ENCODE measurements at places on chromosomes 4 and X. TPM values are rescaled to one million over a fixed set of nuclear protein-coding genes. Genes with fewer than 3 reads are reported as not detected.

DNA sequence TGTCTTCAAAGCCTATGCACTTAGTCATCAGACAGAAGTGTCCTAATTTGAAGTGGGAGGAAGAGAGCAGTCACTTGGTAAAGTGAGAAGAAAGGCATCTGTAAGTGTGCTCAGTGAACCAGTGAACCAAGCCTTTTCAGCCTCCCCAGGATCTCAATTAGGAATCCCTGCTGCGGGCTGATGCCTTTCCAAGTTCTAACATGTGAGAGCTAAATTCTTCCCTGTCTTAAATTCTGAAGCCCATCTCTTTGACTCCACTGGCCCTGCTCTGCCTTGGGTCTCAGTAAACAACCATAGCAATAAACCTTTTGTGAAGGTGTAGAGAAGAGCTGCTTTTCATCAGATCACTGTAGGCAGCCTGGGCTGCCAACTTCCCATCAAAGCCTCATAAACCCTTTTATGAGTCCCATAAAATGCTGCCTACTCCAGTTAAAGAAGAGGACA lies 701.2 kb upstream of the LCORL start:
- H3K36me3 ChIP-seq, result no peaks in the 10 kb centered on the region
- H3K4me1 ChIP-seq, result no peaks in the 10 kb centered on the region
- H3K27me3 ChIP-seq, result no peaks in the 10 kb centered on the region
- H3K4me3 ChIP-seq, result no peak overlapping the region

RHOXF2B gene
- not detected for total RNA-seq

- H3K27me3 ChIP-seq, result no peaks in the 10 kb centered on the region
- H3K4me1 ChIP-seq, result no peaks in the 10 kb centered on the region
- peaks cover 83% of the 10 kb centered on the region for H3K36me3 ChIP-seq
These were observed 85.5 kb downstream of the NFKB1 start for GRCh38 chr4:102586644-102587021.

SLC25A43 gene
- total RNA-seq, result 14.4 TPM

DNA sequence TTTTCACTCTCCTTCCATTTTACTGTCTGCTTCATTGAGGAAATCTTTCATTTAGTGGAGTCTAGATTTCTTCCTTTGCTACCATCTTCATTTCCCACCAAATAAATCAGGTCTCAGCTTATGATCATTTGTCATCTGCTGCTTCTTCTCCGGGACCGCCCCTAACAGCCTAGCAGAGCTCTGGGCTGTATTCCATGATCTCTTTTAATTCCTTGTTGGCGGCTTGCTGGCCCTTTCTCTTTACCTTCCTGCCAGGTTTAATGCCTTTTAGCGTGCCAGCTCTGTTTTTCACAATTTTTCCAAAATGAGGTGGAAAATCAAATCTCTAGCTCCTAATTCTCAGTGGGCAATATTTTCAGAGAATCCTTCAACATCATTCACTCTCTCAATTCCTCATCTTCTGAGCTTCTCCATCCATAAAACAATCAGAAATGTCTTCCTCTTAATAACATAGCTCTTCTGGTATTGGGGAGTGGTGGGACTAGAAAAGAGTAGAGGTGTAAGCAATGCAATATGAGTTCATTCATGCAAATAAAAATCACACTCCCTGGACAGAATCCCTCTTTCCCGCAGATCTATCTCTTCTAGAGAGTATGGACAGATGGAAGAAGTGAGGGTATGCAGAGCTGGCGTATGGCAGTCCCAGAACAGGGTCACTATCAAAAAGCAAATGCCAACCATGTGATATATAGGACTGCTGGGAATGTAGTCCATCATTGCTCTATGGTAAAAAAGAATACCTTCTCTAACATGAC lies 491.3 kb downstream of the KCNIP4 start:
- no peaks in the 10 kb centered on the region for H3K4me1 ChIP-seq
- no peak for DNase-seq
- no peaks in the 10 kb centered on the region for H3K27me3 ChIP-seq

DNA sequence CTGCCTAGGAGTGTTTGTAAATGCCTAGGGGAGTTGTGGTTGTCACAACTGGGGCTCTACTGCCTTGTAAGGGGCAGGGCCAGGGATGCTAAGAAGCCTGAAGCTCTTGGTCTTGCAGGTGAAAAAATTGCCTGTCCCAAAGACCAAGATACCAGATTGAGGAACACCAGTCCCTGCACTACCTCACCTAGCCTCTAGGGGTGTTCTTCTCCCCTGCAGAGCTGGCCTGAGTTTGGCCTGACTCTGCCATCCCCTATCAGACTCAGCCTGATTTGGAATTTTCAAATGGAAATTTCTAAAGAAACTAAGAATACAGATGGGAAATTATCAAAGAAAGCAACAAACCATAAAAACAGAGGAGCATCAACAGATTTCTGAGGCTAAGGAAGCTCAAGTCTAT lies 90.4 kb downstream of the ZC4H2 start:
- H3K27me3 ChIP-seq, result no peaks in the 10 kb centered on the region
- no peaks in the 10 kb centered on the region for H3K36me3 ChIP-seq
- DNase-seq, result no peak
- no peak overlapping the region for H3K4me3 ChIP-seq
- no peaks in the 10 kb centered on the region for H3K4me1 ChIP-seq
- H3K27ac ChIP-seq, result no peak overlapping the region

DNA sequence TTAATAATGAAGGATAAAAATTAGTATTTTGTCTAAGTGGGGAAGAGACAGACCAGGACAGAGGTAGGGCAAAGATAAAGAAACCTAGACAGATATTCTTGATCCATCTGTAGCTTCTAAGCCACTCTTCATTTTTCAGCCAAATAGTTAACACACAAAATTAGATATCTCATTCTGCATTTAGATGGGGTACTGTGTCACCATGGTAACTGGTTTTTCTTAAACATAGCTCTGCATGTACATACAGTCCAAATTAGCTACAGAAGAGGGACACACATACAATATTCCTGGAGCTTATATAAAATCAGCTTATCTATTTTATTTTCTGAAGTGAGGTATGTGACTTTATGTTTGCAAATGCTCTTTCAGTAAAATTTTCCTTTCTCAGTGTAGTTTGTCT lies 393.7 kb downstream of the PPP3CA start:
- DNase-seq, result no peak
- no peaks in the 10 kb centered on the region for H3K4me1 ChIP-seq
- no peak overlapping the region for H3K27ac ChIP-seq
- H3K36me3 ChIP-seq, result no peaks in the 10 kb centered on the region
- H3K4me3 ChIP-seq, result no peak overlapping the region

DNA sequence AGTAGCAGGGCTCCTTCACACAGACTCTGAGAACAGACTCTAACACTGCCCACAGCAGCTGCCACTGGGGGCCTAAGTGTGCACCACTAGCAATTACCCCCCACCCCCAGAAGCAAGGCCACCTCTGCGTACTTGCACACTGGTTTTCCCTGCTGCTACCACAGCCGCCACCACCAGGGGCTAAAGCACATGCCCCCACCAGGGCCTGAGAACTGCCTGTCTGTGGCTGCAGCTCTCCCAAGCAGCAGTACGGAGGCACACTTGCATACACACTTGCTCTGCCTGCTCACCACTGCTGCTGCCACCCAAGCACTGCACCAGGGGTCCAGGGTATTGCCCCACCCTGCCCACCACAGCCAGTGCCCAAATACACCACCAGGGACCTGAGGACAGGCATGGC lies 59.6 kb downstream of the SCML2 start:
- no peak overlapping the region for H3K27ac ChIP-seq
- H3K36me3 ChIP-seq, result no peaks in the 10 kb centered on the region
- H3K27me3 ChIP-seq, result no peaks in the 10 kb centered on the region
- H3K4me3 ChIP-seq, result no peak overlapping the region

MAGEC3 gene
- total RNA-seq, result not detected
